ENCODE measurements at places on chromosomes 7 and 10.

DNA sequence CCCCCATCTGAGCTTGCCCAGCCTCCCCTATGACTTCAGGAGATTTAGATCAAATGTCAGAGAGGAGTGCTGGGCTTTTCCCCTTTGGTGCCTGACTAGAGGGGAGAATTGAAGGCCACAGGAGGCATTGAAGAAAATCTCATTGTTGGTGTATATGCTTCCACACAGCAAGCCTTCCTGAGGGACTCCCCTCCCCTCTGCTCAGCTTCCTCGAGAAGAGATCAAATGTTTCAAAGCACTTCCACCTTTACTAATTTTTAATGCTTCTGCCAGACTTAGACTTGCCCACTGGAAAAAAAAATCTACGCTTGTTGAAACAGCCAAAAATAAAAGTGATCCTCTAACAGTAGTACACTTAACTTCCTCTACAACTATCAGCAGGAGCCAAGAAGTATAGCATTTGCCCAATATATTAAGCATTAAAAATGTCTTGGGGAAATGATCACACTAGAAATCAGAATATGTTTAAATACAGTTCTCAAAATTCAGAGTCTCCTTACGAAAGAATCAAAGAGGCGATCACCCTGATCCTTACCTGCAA lies 79.3 kb downstream of the FZD1 start:
- no peak for DNase-seq

DNA sequence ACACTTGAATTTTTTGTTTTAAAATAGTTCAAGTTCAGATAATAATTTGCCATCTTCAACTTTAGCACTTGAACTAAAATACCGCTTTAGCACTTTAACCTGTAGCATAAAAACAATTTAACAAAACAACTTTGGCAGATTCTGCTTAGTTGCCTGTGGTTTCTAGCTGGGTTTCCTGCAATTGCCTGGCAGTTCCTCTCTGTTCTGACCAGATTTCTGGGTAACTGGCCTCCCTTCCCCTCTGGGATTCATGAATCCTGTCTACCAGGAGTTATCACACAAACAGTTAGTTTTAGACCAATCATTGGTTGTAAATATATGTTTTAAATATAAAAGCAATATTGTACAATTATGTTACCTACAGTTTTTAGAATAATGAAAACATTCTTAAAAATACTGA lies 89.8 kb upstream of the HDAC9 start:
- no peak for DNase-seq

DNA sequence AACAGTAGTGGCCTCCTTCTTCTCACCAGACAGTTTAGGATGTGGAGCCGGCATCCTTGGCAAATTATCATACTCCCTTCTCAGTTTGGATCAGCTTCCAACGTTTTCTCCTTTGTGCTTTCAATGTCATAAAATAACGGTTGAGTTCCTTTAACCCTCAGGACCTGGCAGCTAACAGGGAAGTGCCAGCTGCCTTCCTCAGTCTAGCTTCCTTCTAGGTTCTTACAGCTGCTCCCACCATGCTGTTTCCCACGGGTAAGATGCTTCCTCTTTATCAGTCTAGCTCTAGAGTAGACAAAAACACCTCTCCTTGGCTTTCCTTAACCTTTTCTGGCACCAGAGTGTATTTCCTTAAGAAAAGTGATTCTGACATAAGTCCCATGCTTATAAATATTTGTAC lies 33.2 kb downstream of the BLVRA start:
- DNase-seq: no peak

GRCh38 chr10:48716416-48716815 lies 31.7 kb downstream of the WDFY4 start:
- DNase-seq: no peak

DNA sequence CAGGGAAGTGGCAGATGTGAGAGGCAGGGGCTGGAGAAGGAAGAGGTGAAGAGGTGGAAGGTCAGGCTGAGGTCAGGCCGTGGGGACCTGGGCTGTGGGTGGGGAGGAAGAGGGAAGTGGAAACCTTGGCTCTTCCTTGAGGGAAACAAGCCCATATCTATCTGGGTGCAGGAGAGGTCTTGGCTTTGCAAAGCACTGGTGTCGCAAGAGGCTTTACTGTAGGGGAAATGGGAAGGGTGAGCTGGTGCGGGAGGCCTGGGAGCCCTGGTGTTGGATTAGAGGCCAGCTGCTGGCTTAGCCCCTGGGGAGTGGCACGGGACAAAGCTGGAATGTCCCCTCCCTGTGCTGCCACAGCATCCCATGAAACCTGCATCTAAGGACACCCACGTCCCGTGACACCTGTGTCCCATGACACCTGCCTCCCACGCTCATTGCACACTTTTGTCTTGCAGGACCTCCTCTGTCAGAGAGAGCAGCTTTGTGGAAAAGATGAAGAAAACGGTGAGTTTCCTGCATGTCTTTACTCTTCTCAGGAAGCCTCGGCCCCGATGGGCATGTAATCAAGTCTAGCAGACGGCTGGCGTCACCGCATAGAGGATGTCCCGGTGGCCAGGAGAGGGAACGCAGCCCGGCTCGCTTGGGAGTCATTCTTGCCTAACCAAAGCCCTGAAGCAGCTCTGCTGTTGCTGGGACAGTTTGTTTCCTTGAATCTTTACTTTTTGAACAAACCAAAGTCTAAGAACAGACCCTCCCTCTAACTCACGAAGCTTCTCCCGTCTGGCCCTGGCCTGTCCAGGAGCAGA lies 22.2 kb downstream of the TMEM120A start:
- DNase-seq: no peak

- DNase-seq: peak; percentile 16
Observed at GRCh38 chr10:74585231-74586087, 240.9 kb upstream of the KAT6B start.

DNA sequence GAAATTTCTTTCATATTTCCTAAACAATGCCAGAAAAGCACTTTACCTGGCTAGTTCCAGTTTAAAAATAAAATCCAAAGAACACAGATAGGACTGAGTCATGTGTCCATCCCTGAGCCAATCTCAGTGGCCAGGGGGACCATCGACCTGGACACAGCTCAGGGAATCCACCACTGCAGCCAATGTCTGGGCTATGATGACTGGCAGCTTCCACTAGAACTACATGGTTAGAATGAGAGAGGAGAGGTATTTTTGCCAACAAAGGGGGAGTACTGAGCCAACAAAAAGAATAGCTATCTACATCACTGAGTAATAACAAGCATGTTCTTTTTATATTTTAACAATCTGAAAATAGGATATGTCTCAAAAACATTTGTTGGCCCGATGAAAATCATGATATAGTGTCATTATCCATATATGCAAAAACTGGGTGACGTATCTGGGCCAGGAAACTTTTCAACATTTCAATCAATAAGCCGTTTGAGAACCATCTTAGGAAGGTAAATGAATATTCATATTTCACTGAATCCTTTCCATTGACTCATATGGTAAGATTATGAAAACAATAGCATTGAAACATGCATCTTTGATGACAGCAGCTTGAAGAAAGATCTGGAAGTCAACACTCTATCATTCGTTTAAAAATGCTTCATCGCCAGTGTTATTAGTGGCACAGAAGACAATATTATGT lies 104.0 kb downstream of the TPK1 start:
- no peak for DNase-seq

- peak; percentile 18 for DNase-seq
Observed at GRCh38 chr7:94656925-94657731, 1.2 kb upstream of the SGCE start.

Data from activated effector memory CD4-positive, alpha-beta T cell treated with Interleukin-2 at 50 U/mL for 16 hours (primary cell).